ENCODE measurements at places on chromosomes 1 and 21.

GRCh38 chr1:56934430-56935060 is 31.3 kb downstream of the C8B start:
- no peak for DNase-seq

DNA sequence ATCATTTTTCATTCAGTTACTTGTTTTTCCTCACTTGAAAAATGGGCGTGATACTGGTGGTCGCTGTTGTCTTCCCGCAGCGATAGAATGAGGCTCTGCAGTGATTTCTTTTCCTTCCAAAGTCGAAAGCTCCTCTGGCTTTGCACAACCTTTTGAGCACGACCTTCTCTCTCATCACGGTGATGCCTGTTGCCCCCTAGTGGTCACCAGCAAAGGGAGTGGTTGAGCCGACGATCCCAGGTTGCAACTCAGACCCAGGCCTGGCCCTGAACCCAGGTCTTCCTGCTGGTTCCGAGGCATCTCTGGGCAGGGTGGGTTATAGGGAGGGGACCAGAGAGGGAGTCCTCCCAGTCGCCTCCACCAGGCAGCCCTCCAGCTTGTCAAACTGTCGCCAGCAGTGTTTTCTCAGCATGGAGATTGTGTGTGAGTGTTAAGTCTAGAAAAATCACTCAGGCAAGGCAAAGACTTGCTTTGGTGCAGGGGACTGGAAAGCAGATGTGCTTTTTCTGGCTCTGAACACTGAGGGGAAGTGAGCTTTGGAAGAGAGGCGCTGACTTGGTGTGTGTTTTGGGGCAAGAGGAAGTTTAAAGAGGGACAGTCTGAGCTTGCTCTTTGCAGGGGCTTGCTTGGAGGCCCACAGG is 285.3 kb downstream of the CAMTA1 start:
- DNase-seq = peak; percentile 64

GRCh38 chr1:155085504-155086127 is 7.0 kb downstream of the EFNA3 start:
- DNase-seq = no peak

DNA sequence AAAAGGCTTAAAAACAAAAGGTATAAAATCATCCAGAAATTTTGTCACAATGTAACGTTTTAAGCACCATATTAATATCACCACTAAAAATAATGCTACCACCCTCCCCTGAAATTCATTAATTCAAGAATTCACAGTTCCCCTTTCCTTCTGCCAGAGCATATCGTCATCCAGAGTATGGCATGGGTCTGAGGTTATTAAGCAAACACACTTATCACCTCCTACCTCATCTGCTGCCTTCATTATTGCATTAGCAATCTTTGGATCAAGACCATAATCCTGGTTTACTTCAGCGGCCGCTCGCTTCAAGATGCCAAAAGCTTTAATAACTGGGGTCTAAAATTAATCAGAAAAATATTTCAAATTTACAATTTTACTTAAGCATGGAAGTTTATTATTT is 6.2 kb downstream of the FH start:
- DNase-seq = no peak

GRCh38 chr1:228306275-228307217 is 98.7 kb downstream of the OBSCN start:
- no peak for DNase-seq

DNA sequence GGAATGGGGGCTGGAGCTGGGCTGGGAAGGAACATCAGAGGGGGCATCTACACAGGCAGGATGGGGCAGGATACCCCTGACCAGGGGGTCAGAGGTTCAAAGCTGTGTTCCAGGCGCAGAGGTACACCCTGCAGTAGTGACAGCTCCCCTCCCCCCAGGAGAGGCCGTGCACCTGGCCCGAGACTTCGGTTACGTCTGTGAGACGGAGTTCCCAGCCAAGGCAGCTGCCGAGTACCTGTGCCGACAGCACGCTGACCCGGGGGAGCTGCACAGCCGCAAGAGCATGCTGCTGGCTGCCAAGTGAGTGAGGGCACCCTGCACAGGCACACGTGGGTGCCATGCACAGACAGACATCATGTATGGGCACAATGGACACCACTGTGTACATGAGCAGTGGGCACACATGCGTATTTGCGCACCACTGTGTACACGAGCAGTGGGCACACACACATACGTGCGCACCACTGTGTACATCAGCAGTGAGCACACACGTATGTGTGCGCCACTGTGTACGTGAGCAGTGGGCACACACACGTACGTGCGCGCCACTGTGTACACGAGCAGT is 17.4 kb downstream of the TFAP2E start:
- DNase-seq = no peak

GRCh38 chr1:173191011-173191705 is 16.0 kb downstream of the TNFSF4 start:
- no peak for DNase-seq

DNA sequence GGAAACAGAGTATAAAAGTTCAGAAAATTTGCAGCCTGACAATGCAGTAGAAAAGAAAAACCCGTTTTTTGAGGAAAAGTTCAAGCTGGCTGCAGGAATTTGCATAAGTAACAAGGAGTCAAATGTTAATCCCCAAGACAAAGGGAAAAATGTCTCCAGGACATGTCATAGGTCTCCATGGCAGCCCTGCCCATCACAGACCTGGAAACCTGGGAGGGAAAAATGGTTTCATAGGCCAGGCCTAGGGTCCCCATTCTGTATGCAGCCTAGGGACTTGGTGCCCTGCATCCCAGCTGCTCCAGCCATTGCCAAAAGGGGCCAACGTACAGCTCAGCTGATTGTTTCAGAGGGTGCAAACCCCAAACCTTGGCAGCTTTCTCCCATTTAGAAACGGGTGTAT is 3.6 kb upstream of the KCNT2 start:
- no peak for DNase-seq

- DNase-seq = no peak
Measured at GRCh38 chr1:160064164-160064563, 5.8 kb downstream of the KCNJ10 start.

- no peak for DNase-seq
Measured at GRCh38 chr1:55190109-55190508, 25.1 kb downstream of the USP24 start.

DNA sequence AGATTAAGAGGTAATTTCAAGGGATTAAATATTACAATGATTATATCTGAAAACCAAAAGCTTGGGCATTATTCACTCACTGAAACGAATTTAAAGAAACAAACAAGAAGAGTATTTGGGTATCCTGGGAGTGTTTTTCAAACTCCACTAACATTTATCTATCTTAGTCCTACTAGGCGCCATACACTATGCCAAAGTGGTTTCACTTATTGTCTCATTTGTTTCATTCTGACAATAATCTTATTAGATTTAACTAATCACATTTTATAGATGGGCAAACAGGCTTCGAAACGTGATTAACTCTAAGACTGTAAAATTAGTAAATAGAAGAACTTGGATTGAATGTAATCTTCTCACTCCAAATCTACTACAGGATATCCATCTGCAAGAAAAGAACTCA is 25.4 kb downstream of the ASH1L start:
- no peak for DNase-seq

- no peak for DNase-seq
Measured at GRCh38 chr1:59670662-59671061, 144.1 kb upstream of the HOOK1 start.

DNA sequence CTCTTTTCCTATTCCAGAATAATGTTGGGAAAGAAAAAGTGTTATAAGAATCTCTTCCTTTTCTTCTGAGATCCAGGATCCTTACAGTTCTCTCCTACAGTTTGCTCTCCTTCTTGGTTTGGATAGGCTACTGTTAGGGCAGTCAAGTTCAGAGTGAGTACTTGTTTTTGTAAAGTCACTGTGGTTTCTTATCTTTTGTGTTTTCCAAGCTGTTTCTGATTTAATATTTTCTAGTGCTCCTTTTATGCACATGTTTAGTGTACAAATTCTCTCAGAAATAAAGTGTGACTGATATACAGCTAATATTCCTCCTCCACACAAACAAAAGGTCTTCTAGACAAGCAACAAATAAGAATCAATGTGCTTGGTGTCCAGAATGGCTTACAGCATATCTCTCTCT is 107.7 kb downstream of the BACH1 start:
- DNase-seq = no peak

DNA sequence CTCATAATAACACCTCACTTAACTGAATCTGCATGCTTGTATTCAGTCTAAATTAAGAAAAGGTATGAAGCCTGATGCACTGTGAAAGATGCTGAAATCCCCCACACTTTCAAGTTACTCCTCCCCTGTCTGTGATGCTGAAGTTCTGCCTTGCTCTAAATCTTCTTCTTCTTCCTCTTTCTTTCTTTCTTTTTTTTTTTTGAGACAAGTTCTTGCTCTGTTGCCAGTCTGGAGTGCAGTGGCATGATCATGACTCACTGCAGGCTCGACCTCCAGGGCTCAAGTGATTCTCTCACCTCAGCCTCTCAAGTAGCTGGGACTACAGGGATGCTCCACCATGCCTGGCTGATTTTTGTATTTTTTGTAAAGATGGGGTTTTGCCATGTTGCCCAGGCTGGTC is 231.0 kb upstream of the B3GALT2 start:
- no peak for DNase-seq

GRCh38 chr1:225694151-225694603 is 41.3 kb upstream of the ENAH start:
- no peak for DNase-seq

DNA sequence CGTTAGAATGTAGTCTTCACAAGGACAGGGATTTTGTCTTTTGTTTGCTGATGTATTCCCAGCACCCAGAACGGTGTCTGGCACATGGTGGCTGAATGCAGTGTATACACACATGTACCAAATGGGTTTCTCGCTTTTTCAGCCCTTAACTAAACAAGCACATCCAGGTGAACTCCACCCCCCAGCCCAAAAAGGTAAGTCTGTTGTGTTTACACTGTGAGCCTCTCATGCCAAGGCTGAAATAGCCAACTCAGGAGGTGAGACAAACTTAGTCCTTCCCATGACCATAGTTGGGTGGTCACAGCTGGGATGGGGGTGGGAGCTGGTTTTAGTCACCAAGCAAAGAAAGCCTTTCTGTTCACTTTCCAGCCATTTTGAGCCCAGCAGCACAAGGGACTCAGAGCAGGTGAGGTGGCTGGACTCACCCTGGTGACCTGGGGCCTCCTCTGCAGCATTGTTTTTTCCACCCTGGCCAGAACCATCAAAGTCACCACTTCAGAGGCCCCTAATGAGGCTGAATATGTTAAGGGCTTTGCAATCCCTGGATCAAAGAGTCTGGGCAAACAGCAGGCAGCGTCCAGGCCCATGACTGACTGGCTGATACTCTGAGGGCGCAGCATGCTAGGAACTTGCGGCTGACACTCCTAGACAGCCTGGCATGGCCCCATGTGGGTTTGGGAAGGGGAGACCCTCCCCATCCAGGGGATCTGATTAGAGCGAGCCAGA is 8.7 kb downstream of the TENT5B start:
- no peak for DNase-seq

DNA sequence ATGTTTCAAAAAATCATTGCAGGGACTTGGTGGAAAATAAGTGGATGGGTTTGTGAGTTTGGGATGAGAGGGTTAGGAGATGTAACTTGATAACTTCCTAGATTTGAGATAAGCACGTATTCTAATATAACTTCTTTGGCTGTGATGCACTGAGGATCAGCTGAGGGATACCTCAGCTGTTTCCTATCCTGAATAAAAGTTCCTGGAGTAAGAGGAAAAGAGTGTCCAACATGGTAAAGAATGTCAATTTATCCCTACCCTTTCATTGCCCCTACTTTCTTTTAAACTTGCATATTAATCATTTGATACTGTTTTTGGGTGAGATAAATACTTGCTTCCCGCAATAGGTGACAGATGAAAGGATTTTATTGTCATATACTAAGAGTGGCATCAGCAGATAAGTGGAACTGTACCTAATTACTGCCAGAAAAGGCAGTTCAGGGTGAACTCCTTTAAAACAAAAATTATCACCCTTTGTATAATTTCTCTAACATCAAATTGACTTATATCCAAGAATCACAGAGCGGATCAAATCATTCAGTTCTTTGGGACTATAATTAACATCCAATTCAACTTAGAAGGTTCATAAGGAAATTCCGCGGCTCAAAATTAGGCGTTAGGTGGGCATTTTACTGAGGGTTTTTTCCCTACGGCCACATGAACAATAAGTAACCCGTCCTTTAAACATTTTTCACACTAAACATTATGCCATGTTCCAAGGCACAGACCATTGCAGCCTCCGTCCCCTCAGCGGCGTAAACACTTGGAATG is 1.4 kb upstream of the SUCO start:
- DNase-seq = no peak

DNA sequence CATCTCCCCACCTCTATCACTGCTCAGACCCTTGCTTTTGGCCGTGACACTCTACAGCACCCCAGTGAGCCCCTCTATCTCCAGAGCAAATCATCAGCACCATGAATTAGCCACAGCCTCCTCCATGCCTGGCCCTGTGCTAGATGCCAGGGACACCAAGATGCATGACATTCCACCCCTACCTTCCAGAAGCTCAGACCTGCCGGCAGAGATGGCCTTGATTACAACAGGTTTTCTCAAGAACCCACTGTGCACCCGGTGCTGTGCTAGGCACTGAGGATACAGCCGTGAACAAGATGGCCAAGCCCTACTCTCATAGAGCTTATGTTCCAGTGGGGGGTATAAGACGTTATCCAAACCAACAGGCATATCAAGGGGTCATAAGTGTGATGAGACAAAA is 30.6 kb downstream of the CDK18 start:
- no peak for DNase-seq

DNA sequence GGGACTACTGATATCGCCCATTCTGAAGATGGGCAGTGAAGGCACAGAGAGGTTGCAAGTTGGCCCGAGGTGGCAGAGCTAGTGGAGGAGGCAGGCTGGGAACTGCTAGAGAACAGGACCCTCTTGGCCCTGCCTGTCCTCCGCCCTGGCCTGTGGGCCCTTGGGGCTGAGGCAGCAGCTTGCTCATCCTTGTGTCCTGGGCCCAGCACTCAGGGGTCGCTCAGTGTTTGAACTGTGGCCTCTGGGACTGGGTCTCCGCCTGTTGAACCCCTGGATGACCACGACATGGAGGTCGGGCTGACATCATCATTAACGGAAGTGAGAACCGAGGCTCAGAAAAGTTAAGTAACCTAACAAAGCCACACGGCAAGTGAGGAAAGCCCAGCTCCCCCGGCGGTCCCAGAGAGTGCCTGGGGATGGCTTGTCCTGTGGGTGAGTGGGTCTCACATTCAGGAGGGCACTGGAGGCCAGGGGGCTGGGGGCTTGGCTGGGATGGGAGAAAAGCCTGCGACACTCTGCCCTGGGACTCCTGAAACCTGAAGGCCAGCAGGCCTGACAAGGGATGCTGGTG is 23.0 kb upstream of the DDOST start:
- DNase-seq = no peak

Measured in germinal center (tissue), 1 donor.